ENCODE measurements at places on chromosomes 7 and 10.

GRCh38 chr10:46079831-46080585 lies 33.9 kb upstream of the MSMB start:
- no peak for DNase-seq

GRCh38 chr7:66060796-66061195 lies 14.8 kb upstream of the ASL start:
- no peak for DNase-seq

GRCh38 chr10:71419750-71420149 lies 23.0 kb downstream of the CDH23 start:
- no peak for DNase-seq

- no peak for DNase-seq
Observed at GRCh38 chr10:113562704-113563103, 9.9 kb downstream of the HABP2 start.

DNA sequence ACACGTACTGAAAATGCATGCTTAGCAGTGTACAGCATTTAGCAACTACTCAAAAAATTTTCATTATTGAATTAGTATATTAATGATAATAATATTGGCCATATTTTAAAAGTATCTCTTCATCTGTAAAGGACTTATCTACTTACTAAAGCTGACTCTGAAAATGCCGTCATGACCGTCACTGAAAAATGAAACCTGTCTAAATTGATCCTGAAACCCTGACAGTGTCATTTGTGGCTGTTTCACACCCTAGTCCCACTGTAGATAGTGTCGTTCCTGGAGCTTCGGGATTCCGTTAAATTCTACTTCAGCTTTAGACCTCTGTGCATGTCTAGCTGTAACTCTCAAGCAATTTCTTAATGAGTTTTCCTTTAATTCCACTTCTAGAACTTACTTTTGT lies 35.8 kb upstream of the EZH2 start:
- DNase-seq = no peak

DNA sequence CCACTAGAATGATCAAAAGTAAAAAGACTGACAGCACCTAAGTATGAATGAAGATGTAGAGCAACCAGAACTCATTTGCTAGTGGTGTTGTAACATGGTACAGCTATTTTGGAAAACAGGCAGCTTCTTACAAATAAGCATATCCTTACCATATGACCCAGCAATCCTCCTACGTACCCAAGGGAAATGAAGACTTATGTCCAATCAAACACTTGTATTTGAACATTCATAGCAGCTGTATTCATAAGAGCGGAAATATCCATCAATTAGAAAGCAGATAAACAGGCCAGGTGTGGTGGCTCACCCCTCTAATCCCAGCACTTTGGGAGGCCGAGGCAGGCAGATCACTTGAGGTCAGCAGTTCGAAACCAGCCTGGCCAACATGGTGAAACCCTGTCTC lies 53.0 kb downstream of the KLRG2 start:
- DNase-seq = no peak

DNA sequence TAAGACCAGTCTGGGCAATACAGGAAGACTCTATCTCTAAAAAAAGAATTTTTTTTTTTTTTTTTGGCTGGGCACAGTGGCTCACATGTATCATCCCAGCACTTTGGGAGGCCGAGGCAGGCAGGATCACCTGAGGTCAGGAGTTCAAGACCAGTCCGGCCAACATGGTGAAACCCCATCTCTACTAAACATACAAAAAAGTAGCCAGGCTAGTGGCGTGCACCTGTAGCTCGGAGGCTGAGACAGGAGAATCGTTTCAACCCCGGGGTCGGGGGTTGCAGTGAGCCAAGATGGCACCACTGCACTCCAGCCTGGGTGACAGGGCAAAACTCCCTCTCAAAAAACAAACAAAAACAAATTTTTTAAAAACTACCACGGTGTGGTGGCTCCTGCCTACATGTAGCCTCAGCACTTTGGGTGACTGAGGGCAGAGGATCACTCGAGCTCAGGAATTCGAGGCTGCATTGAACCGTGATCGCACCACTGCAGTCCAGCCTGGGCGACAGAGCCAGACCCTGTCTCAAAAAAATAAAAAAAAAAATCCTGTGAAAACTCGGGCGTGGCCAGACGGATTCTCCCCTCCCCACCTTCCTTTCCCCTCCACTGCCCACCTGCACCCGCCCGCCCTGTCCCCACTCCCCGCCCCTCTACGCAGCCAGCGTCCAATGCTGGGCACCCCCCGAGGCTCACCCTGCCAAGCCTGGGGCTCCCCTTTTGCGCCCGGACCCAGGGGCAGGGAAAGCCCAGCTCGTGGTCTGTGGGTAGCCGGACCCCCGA lies 745 bp upstream of the ORAI2 start:
- DNase-seq = no peak

DNA sequence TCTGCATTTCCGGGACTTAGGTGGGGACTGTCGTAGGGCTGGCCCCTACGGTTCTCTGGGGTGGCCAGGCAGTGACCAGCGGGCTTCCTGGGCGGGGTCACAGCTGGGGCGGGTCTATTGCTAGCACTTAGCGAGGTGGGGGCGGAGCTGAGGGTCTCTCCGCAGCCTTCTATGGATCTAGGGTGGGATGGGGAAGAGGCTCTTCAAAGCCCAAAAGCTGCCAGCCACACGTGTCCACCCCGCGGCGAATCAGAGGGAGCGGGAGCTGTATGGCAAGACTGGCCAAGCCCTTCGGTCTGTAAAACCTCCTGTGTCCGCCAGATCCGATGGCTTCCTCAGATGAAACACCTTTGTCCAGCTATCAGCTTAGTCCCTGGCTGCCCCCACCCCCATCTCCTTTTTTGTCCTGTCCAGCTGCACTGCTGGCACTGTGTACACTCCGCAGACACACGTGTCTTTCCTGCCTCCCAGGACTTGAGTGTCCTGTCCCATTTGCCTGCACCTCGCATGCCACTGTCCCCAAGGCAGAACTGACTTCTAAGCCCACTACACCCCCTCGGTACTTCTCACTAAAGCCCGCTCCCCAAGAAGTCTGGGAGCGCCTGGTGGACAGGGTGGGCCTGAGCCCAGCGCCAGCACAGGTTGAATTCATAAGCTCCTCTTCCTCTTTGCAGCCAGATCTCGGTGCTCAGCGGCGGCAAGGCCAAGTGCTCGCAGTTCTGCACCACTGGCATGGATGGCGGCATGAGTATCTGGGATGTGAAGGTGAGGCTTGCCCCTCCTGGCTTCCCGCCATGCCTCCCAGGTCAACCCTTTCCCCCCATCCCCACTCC lies 14.8 kb downstream of the PDAP1 start:
- peak; percentile 66 for DNase-seq

DNA sequence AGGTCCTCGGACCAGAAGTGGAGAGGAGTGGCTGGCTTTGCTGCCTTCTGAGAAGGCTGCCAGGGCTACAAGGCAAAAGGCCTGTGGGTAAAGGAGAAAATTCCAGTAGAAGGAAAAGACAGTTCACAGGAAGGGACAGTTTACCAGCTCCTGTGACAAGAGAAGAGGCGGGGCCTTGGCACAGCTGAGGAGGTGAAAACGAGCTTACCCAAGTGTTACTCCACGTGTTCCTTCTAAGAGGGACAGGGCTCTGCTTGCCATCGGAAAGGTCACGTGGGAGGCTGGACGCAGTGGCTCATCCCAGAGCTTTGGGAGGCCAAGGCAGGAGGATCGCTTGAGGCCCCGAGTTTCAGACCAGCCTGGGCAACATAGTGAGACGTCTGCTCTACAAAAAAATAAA lies 129.4 kb upstream of the ZNF746 start:
- no peak for DNase-seq

- DNase-seq = peak; percentile 55
Observed at GRCh38 chr10:30671026-30671616, 41.6 kb upstream of the LYZL2 start.

GRCh38 chr7:118186501-118186900 lies 2.5 kb downstream of the LSM8 start:
- no peak for DNase-seq

DNA sequence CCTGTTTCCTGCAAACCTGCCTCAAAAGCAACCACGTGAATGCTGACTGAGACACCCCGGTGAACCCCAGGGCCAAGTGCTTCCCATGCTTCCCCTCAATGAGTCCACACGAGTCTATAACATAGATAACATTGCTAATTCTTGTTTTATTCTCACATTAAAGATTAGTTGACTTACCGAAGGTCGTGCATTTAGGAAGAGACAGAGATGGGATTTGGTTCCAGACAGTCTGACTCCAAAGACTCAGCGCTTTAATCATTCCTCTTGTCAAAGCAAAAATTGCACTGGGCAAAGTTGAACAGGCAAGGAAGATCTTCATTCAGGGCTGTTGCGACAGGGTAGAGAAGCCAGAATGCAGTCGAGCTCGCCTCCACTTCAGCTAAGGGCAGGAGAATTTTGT lies 435.6 kb upstream of the C7orf33 start:
- no peak for DNase-seq

DNA sequence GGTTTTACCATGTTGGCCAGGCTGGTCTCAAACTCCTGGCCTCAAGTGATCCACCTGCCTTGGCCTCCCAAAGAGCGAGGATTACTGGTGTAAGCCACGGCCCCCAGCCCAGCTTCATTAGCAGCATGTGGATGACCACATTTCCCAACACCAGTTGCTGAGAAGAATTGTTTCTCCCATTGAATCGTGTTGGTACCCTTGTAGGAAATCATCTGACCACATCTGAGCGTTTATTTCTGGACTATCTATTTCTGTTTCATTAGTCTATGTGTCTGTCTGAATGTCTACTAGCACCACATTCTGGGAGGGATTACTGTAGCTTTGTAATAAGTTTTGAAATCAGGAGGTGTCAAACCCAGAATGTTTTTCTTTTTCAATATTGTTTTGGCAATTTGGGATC lies 89.6 kb downstream of the LCOR start:
- DNase-seq = no peak

DNA sequence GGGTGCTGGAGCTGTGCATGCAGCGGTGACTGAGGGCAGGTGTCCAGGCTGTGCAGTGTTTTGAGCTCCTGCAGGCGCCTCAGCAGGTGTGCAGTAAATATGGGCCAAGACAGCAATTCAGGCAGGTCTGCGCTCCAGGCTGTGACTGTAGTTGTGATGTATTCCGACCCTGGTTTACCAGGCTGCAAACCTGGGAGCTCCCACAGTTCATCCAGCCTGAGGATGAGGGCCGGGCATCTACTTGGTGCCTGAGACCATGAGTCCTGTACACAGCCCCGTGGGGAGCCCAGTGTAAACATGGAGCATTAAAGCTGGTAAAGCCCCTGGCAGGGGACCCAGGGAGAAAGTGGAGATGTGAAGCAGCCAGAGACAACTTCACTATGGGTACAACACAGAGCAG lies 82.8 kb downstream of the VOPP1 start:
- no peak for DNase-seq

Measured in right forelimb (tissue), 1 donor.